ENCODE measurements at places on chromosomes 5 and 9.

DNA sequence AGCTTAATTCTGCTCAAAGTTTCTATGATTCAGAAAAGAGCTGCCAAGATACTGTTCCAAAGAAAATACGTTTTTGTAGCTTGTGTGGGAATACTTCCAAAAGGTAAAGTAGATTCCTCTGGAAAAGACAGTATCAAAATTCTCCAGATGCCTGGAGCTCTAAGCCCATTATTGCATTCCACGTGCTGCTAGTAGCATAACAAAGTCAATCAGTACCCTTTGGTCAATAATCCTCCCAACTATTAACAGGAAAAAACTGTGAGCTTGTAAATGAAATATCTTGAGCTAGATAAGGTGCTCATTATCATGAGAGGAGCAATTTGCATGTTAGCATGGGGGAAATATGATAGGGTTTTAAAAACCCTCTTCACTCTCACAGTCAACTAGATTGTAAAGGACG lies 229.5 kb upstream of the TYRP1 start:
- no peak for DNase-seq

GRCh38 chr9:137123468-137123837 lies 8.9 kb upstream of the DPP7 start:
- DNase-seq, result no peak

- DNase-seq, result no peak
Observed at GRCh38 chr5:138949988-138950387, 74.9 kb upstream of the LRRTM2 start.

DNA sequence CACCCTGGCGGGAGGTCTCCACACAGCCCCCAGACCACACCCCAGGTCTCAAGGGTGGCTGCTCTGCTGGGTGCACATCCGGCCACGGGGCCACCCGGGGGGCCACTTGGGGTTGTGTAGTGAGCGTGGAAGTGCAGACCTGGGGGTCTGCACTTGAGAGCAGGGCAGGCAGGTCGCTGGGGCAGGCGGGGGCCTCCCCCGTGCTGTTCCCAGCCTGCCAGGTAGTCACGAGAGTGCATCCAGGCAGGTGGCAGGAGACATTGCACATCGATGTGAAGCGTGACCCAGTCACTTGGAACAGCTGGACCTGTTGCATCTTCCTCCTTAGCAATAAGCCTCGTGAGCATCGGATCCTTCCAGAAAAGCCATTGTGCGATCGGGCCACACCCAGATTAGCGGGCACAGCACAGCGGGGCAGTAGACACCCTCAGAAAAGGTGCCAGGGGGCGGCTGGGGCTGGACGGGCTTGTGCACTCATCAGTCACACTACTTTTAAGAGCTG lies 4.8 kb upstream of the ENTPD8 start:
- DNase-seq, result no peak

- no peak for DNase-seq
Observed at GRCh38 chr9:16314476-16314875, 556.0 kb downstream of the BNC2 start.

DNA sequence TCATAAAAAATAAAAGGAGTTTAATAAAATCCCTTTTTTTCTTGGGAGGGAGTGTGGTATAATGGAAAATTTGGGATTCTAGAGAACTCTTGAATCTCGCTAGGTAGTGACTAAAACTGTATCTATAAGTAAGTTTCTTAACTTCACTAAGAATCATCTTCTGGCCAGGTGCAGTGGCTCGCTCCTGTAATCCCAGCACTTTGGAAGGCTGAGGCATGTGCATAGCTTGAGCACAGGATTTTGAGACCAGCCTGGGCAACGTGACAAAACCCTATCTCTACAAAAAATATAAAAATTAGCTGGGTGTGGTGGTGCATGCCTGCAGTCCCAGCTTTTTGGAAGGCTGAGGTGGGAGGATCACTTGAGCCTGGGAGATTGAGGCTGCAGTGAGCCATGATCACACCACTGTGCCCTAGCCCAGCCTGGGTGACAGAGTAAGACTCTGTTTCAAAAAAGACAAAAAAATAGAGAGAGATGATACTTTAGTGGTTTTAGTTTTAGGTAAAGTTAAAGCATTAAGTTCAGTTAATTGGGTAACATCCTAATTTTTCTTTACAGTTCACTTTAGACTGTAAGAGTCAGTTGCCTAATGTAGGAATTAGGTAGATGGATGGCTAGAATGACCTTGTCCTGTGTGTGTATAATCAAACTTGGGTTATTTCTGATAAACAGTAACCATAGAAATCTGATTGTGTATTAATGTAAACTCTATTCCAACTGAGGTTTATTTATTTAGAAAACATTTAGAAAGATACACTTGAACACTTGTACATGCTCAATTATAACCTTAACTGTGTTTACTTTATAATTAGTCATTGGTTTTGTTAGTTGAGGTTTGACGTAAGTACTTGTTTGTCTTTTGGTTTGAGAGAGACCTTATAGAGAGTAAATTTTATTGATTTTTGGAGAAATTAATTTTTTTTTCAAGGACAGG lies 17.8 kb downstream of the UNC13B start:
- no peak for DNase-seq

- DNase-seq, result no peak
Observed at GRCh38 chr9:98569491-98569890, 139.2 kb downstream of the GABBR2 start.

DNA sequence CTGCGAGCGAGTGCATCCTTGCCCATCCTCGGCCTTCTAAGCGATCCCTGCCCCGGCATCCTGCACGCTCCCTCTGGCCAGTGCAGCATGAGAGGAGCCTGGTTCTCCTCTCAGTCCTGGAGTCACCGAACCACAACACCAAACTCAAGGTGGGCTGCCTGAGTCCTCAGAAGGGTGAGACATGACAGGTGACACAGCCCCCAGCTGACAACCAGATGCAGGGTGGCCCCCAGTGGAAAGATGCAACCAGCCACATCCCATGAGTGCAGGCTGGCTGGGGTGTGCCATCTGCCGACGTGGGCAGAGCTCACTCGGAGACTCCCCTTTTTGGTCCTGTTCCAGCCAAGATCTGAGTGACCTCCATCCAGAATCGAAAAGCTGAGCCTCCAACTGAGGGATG lies 58.4 kb downstream of the COL23A1 start:
- no peak for DNase-seq

DNA sequence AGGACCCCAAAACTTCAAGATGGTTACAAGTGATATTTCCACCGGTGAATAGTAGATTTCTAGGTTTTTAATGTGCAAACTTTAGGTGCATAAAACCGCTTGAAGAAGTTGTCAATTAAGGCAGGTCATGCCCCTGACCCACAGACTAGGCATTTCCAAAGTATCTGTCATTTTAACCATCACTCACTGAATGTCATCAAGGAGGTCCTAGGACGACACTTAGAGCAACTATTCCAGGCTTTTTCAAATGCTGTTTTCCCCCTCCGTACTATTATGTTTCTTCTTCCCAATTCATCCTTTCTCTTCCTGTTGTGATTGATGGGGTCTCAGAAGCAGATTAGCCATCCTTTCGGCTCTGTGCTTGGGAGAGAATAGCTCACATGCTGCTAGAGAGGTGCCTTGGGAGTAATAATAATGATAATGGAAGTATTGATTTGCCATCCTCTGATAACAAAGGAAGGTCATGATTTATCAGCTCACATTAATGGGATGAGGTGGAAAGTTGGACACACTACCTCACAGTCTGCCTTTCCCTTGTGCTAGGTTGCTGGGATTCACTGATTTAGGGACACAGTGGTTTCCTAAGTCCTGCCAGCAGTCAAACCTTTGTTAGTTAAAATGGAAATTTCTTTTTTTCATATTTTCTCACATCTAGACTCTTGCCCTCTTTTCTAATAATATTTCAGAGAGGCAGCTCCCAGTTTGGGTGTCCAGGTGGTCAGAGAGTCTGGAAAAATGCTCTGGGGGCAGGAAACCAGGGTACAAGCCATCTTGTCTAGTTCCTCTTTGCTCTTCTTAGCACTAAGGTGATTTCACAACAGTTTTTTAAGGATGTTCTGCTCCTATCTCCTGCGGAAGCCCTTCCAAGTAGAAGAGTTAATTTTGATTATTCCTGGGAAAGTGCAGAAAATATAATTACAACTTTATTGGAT lies 67.0 kb downstream of the PTTG1 start:
- DNase-seq, result no peak

DNA sequence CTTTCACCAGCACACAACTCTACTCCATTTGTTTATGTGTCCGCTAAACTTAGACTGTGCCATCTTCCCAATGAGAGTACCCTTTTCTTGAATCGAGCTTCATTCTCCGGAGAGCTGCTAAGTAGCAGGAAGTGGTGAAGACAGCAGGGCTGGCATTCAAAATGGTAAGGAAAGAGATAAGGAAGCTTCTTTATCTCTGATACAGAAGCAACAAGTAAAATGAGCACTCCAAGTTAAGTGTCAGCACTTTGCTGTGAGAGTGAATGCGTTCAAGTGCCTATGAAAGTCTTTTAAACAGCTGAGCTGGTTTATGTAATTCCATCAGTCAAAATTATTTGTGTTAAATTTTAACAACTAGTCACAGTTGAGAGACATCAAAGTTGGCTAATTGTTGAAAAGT lies 386.8 kb upstream of the PTPRD start:
- no peak for DNase-seq
